ENCODE measurements at places on chromosomes 1 and 21.

DNA sequence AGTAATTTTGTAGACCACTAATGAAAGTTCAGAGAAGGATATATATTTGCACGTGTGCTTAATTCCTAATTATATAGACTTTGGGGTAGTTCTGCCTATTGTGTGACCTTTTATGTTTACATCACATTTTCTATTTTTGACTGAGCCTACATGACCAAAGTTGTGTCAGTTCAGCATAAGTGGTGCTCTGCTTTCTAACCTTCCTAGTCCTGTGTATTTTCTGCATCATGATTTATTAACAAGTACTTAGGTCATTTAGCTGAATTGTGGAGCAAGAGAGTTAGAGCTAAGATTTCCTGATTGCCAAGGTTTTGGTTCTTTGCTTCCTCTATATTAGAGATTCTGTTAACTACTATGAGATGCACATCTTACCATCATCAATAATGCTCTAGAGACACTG is 176.0 kb downstream of the C1orf21 start:
- DNase-seq, result no peak

DNA sequence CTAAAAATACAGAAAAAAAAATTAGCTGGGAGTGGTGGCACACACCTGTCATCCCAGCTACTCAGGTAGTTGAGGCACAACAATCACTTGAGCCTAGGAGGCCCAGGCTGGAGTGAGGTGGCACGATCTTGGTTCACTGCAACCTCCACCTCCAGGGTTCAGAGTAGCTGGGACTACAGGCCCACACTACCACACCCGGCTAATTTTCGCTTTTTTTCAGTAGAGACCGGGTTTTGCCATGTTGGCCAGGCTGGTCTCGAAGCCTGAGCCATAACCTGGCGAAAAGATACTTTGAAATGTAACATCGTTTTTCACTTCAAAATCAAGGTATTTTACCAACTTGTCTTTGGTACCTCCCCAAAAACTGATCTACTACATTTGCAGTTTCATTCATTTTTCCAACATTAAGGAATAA is 6.1 kb downstream of the GAS5 start:
- no peak for DNase-seq

GRCh38 chr1:154199563-154199879 is 6.6 kb downstream of the CFAP141 start:
- DNase-seq, result no peak

DNA sequence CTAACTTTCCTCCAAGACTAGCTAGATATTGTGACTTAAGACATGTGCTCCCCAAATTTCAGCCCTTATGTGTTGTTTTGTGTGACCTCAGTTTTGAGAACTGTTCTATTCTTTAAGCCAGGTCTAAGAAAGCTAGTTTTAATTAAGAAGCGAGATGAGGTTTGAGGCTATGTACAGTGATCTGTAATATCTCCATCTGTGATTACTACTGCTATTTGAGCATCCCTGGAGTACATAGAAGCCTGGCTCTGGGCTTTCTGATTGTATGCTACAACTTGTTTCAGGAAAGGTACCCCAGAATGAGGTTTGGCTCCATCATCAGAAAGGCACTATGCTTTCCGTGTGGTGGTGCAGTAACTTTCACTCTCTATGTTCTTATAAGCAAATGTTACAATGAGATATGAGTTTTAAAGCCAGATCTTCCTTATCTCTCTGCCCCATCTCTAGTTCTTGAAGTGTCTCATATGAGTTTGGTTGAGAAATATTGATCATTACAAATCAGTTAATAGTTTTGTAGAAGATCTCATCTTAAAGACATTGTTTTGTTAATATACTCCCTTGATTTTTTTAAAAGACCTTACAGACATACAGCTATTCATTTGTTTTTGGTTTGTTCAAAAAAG is 605 bp downstream of the RGS4 start:
- no peak for DNase-seq

- DNase-seq, result no peak
Observed at GRCh38 chr1:203660069-203660468, 33.4 kb downstream of the ATP2B4 start.

GRCh38 chr1:207156826-207157225 is 52.8 kb downstream of the C4BPA start:
- DNase-seq, result no peak

- DNase-seq, result no peak
Observed at GRCh38 chr1:83639785-83640184, 359.1 kb downstream of the TTLL7 start.

DNA sequence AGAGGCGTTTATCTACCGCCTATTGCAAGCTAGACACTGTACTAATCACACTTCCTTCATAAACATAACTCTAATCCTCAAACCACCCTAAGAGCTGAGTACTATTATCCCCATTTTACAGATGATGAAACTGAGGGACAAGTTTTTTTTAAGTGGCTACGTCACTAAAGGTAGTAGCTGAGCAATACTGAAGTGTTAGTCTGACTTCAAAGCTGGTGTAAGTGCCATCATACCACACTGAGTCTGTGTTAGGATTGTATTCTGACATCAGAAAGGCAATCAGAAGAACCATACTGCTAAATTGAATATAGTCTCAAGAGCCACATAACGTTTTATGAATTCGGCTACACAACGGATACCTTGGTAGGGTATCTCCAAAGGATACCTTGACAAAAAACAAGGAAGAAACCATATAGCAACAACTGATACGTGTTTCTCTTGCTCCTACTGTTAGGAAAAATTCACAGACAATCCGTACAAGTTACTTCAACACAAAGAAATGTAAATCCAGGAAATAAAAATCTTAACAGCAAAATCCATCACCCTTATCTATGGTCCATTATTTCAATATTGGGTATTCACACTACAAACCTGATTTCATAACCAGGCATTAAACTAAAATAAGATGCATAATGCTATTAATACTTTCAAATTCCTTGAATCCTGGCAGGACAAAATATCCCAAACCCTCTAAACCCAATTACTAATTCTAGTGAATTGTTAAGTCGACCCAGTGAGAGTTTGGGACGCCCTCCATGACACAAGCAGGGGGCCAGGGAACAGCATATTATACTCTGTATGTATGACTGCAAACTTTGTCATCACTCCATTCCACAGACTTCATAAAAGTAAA is 1.6 kb downstream of the TP53BP2 start:
- no peak for DNase-seq

GRCh38 chr21:26819740-26820324 is 25.4 kb downstream of the ADAMTS1 start:
- no peak for DNase-seq

GRCh38 chr1:155192346-155193274 is 15.1 kb downstream of the THBS3 start:
- DNase-seq, result no peak

- DNase-seq, result peak; percentile 26
Observed at GRCh38 chr1:89525169-89525855, 683 bp downstream of the LRRC8B start.

DNA sequence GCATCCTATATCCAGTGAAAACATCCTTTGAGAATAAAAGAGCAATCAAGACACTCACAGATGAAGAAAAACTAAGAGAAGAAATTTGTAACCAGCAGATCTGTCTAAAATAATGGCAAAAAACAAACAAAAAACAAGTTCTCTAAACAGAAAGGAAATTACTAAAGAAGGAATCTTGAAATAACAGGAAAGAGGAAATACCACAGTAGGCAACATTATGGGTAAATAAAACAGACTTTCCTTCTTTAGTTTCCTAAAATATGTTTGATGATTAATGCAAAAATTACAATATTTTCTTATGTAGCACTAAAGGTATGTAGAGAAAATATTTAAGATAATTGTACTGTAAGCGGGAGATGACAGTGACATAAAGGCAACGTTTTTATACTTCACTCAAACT is 23.5 kb downstream of the SLC19A1 start:
- no peak for DNase-seq

GRCh38 chr1:224339442-224340033 is 9.6 kb upstream of the NVL start:
- no peak for DNase-seq

GRCh38 chr1:116868385-116868784 is 41.3 kb upstream of the PTGFRN start:
- no peak for DNase-seq

- no peak for DNase-seq
Observed at GRCh38 chr1:26538480-26539412, 9.2 kb downstream of the RPS6KA1 start.

DNA sequence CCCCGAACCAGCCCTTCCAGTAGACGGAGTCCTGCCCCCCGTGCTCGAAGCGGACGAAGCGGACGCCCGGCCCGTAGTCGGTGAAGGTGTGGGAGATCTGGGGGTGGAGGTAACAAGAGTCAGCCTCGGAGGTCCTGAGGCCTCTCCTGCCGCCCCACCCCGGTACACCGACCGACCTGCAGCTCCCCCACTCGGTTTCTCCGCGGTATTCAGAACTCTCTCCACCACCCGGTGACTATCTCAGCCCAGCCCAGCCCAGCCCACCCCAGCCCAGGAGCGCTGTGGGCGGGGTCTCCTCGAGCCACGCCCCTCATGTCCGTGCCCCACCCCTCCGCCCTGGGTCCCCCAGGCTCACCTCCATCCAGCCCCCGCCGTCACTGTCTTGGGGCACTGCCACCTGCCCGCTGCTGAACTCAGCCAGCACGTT is 5.5 kb downstream of the FBXO2 start:
- no peak for DNase-seq

DNA sequence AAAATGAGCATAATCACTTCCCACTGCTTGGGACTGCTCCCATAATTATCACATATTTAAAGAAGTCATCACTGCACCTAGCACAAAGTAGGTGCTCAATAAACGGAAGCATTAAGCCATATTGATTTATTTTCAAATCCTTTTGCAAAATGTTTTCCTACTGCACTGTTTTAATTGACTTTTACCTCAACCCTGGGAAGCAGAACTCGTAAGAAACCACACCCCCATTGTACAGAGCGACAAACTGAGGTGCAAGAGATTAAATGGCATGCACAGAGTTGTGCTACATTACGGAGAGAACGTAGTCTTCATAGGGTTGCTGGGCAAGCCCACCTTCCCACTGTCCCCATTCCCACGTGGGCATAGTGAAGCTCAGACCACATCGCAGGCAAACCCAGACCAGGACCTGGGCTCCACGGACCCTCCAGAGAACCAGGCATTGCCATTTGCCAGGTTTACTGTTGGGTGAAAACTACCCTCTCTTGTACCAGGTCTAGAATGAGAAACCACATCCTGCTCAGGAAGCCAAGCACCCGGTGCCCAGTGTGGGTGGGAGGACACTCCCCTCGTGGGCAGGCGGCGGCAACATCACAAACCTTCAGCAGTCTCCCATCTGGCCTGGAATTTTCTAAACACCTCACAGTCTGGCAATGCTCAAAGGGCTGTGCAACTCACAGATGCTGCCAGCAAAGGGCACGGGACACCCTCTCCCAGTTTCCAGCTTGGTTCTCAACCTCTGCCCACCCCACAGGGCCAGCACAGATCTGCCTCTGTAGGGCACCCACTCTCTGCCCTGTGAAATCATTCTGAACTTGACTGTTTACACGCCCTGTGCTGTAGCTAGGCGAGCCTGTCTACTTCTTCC is 8.2 kb downstream of the IFFO2 start:
- no peak for DNase-seq

- no peak for DNase-seq
Observed at GRCh38 chr1:35223084-35223630, 30.2 kb upstream of the SFPQ start.

DNA sequence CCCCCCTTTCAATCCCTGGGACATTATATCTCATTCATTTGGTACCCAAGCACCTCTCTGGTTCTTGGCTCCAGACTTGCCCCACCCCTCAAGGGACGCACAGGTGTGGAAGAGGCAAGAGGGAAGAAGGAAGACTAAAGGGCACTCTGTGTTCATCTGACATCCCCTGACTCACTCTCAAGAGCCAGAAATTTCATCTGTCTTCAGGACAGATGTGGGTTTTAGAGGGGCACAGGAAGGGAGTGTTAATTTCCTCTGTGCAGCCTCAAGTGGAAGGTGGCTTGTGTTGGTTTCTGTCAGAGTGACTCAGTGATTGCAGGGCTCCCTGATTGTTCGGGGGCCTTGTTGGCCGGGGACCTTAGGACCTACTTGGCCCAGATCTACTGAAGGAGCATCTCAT is 2.4 kb downstream of the C2CD4D start:
- DNase-seq, result no peak

- peak; percentile 65 for DNase-seq
Observed at GRCh38 chr21:27570306-27570868, 603.5 kb upstream of the ADAMTS5 start.

GRCh38 chr1:244041466-244042120 is 9.5 kb upstream of the ZBTB18 start:
- no peak for DNase-seq

- DNase-seq, result no peak
Observed at GRCh38 chr1:66415866-66416265, 118.1 kb upstream of the SGIP1 start.

DNA sequence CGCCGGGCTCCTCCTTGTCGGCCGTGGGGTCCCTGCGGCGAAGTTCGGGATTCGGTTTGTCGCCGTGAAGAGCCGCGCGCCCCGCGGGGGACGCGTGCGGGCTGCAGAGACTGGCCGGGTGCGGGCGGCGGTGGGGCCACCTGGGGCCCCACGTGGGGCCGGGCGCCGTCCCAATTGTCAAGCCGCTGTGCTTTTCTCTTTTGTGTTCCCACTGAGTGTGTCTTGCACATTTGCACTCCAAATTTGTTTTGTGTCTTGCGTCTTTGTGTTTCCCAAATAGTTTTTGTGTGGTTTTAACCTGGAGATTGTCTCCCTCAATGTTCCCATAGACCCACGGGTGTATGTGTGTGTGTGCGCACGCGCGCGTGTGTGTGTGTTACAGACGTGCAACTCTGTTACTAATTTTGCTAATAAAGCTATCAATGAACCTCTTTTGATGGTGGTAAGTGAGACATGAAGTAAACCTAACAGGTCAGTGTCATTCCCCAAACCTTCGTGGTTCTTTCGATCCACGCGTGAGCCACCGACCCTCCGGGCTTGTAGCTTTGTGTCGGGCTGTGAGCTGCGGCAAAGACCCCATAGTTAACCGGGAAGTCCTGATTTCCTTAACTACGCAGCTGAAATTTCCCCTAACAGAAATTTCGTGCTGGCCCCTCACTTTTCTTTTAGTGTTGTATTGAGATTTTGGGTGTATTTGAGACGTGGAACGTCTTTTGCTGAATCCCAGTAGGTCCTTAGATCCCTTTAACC is 708 bp downstream of the PRDM2 start:
- peak; percentile 41 for DNase-seq

DNA sequence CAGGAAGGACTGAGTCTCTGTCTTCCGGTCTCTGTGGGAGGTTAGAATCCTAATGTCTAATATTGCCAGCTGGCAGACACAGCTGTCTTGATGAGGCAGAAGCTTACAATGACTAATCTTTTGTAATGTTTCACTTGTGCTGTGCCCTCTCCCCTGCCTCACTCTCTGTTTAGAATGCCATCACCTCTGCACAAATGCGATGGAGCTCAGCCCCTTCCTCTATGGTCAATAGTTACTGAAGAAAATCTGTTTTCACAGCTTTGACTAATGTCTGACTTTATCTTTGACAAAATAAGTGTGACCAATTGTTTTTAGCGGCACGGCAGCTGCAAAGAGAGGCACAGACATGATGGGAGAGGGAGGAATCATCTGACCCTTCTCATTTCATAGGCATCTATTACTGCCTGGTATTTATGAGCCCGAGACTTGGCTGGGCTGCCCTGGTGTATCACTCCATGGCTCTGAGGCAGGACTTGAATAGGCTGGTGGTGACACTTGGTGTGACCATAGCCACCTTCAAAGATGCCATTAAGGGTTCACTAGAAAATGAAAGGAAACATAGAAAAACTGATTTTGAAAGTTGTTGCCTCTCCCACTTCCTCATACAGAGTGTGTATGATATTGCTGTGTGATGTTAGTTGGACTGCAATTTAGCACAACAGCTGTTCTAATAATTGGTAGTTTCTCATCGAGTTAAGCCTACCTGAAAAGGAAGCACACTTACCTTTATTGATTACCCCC is 163.2 kb upstream of the NBPF11 start:
- no peak for DNase-seq

All from left ventricle myocardium inferior (tissue), 1 donor.